ENCODE measurements at places on chromosomes 5 and 9.

DNA sequence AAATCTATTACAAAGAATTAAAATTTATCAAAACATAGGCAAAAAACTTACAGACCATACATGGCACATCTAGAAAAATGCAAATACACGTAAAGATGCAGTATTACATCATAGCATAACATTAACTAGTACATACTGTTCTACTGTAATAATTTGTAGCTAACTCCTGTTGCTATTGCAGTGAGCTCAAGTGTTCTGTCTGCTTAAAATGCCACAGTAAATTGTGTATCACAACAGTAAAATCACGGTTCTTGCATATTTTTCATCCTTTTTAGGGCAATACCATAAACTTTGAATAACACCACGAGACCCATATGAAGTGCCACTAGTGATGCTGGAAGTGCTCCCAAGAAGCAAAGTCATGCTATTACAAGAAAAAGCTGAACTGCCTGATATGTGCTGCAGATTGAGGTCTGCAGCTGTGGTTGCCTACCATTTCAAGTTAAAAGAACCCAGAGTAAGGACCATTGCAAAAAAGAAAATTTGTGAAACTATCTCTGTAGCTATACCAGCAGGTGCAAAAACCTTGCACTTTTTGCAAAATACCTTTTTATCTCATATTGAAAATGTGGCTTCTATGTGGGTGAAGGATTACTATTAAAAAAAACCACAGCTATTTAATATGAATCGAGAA is 14.2 kb downstream of the HOMER1 start:
- H3K36me3 ChIP-seq = no peaks in the 10 kb centered on the region
- no peak overlapping the region for H3K27ac ChIP-seq
- H3K4me1 ChIP-seq = no peaks in the 10 kb centered on the region
- H3K4me3 ChIP-seq = no peak overlapping the region
- no peak for DNase-seq
- H3K27me3 ChIP-seq = peaks cover 10% of the 10 kb centered on the region

DNA sequence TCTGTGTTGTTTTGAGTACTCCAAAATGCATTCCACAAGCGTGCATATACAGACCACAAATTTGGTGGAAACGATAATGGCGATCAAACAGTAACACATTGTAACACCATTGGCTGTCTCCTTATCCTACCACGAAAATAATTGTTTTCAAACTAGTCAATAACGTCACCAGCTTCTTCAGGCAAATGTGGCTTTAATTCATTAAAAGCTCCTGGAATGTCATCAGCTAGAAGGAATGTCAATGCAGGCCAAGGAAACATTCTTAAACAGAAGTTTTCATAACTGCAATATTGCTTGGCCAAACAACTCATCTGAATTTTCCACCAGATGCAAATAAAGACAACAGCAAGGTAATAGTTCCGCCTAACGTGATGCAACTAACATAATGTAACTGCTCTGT is 71.6 kb upstream of the XPA start:
- no peak for DNase-seq
- H3K27ac ChIP-seq = no peak overlapping the region
- H3K27me3 ChIP-seq = peaks cover 48% of the 10 kb centered on the region
- no peaks in the 10 kb centered on the region for H3K4me1 ChIP-seq
- H3K36me3 ChIP-seq = no peaks in the 10 kb centered on the region

DNA sequence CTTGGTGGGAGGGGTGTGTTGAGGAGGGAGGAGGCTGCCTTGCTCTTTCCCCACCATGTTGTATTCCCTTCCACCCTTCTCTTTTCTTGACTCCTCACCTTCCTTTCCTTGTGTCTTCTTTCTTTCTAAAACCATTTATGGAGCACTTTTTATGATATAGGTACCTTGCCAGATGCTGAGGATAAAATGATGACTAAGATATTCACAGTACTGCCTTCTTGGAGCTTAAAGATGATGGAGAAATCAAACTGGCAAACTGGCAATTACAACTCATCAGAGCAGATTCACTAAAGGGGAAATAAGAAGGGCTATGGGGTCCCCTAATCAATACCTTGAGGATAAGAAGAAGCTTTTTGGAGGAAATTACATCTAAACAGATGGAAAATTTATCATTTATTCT is 273.2 kb upstream of the MEF2C start:
- H3K4me3 ChIP-seq = no peak overlapping the region
- no peaks in the 10 kb centered on the region for H3K27me3 ChIP-seq
- no peak overlapping the region for H3K27ac ChIP-seq
- no peak for DNase-seq
- peaks cover 7% of the 10 kb centered on the region for H3K4me1 ChIP-seq

GRCh38 chr9:26756881-26757280 is 135.7 kb downstream of the CAAP1 start:
- peaks cover 5% of the 10 kb centered on the region for H3K27me3 ChIP-seq
- no peaks in the 10 kb centered on the region for H3K36me3 ChIP-seq
- no peaks in the 10 kb centered on the region for H3K4me1 ChIP-seq
- H3K4me3 ChIP-seq = no peak overlapping the region

DNA sequence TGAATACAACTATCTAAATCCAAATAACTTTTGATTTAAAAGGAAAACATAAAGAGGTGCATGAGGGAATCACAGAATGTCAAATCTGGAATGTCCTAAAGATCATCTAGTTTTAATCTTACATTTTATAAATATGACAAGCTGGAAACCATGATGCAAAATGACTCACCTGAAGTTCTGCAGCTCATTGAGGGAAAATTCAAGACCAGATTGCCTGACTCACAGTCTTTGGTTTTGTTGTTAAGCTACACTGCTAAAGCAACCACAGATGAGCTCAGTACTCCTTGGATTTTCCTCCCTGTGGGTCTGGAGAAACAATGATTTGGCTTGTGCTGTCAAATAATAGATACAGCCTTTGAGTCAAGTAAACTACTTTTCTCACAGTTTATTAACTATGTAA is 19.1 kb upstream of the EDIL3 start:
- no peak for DNase-seq
- H3K4me3 ChIP-seq = no peak overlapping the region
- H3K27me3 ChIP-seq = no peaks in the 10 kb centered on the region
- no peaks in the 10 kb centered on the region for H3K36me3 ChIP-seq

GRCh38 chr9:87111010-87111409 is 163.7 kb upstream of the GAS1 start:
- H3K36me3 ChIP-seq = no peaks in the 10 kb centered on the region
- H3K4me1 ChIP-seq = no peaks in the 10 kb centered on the region
- no peaks in the 10 kb centered on the region for H3K27me3 ChIP-seq
- no peak for DNase-seq

GRCh38 chr5:56323505-56323904 is 90.4 kb upstream of the ANKRD55 start:
- no peak overlapping the region for H3K4me3 ChIP-seq
- no peaks in the 10 kb centered on the region for H3K36me3 ChIP-seq
- H3K4me1 ChIP-seq = peaks cover 60% of the 10 kb centered on the region
- no peak overlapping the region for H3K27ac ChIP-seq
- no peaks in the 10 kb centered on the region for H3K27me3 ChIP-seq
- no peak for DNase-seq

- H3K4me1 ChIP-seq = peaks cover 19% of the 10 kb centered on the region
- DNase-seq = peak; percentile 61
- H3K36me3 ChIP-seq = peaks cover 2% of the 10 kb centered on the region
- H3K27ac ChIP-seq = no peak overlapping the region
- no peaks in the 10 kb centered on the region for H3K27me3 ChIP-seq
These were observed 38.6 kb upstream of the CEMIP2 start for GRCh38 chr9:71806901-71807307.

DNA sequence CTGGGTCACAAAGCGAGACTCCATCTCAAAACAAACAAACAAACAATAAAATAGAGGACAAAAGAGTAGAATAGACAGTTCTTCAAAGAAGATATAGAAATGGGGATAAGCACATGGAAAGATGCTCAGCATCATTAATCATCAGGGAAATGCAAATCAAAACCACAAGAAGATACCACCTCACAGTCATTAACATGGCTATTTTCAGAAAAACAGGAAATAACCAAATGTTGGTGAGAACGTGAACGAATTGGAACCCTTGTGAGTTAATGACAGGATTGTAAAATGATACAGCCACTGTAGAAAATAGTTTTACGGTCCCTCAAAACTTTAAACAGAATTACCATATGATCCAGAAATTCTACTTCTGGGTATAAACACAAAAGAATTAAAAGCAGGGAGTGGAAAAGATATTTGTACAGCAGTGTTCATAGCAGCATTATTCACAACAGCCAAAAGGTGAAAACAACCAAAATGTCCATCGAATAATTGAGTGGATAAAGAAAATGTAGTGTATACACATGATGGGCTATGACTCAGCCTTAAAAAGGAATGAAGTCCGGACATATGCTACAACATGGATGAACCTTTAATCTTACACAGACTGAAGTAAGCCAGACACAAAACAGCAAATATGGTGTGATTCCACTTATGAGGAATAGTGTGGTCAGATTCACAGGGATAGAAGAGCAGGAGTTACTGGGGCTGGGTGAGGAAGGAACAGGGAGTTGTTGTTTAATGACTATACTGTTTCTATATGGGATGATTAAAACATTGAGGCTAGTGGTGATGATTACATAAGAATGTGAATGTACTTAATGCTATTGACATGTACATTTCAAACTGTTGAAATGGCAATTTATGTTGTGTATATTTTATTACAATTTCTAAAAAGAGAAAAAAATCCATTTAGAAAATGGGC is 19.7 kb downstream of the OR2V2 start:
- no peak for DNase-seq
- H3K27ac ChIP-seq = no peak overlapping the region
- H3K4me3 ChIP-seq = no peak overlapping the region
- H3K4me1 ChIP-seq = peaks cover 46% of the 10 kb centered on the region
